Activated naive CD8-positive, alpha-beta T cell treated with anti-CD3 and anti-CD28 coated beads, Interleukin-2, amount 50 U/mL, for 16 hours (primary cell): ENCODE measurements at places on chromosomes 16 and 17.
A peak's percentile ranks its signal among the peaks of the same experiment; 100 is the strongest.

DNA sequence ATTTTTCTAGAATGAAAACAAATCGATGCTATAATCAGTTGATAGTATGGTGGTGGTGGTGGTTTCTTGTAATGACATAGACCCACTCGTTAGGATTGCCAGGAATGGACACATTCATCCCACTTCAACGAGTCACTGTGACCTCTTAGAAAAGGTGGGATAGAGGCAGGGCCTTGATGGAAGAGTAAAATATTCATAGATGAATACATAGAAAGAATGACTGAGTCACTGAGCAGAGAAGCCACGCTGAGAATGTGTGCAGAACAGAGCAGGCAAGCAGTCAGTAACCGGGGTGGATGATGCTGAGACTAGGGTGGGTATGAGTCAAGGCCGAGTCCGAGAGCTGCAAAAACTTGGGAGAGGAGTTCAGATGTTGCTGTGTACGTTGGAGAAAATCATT lies 129.9 kb downstream of the PITPNC1 start:
- DNase-seq, result no peak

- no peak for DNase-seq
Measured at GRCh38 chr16:69823831-69824563, 61.9 kb downstream of the WWP2 start.

DNA sequence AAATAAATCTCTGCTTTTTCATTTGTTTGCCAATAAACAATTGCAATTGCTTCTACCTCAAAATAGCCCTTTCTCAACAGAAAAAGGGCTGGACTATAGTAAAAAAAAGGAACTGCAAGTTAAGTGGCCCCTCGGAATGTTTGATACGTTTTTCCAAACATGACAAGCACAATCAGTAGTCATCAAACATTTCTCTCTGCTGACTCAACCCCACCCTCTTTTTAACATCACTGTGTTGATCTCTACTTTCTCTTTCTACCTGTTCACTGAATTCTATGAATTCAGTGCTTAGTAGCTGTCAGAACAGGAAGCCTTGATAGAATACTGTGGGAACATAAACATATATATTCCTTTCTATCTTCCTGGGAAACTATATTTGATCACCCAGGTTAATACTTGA lies 116.5 kb upstream of the AXIN2 start:
- no peak for DNase-seq

GRCh38 chr17:81509207-81509971 lies 3.2 kb downstream of the ACTG1 start:
- no peak for DNase-seq

DNA sequence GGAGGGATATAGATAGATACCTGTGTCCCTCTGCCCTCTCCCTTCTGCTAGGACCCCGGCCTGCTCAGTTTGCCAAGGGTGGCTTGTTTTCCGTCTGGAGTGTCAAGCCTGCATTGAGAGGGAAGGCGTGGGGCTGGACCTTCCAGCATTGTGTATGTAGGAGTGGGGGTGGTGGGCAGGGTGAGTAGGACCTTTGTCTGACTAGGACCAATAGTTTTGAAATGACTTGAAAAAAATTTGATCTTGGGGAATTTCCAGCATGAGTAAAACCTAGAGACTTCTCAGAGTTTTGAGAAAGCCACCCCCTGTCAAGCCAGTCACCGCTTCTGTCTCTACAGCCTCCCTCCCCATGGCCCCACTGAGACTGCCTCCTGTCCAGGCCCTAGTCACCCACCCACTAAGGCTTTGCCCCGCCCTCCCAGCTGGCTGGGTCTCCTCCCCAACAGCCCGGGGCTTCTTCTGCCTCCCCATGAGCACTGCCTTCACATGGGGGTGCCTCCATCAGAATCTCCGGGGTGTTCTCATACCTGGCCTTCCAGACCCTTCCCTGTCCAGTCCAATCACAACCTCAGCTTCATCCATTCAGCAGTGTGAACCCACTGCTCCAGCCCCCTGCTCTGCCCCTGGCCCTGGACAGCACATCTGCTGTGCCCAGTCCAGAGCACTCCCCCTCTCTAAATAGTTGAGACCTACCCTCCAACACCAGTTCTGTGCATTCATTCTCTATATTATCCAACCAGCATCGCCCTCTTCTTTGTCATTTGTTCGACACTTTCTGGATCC lies 207.0 kb downstream of the MSI2 start:
- DNase-seq, result peak; percentile 32

DNA sequence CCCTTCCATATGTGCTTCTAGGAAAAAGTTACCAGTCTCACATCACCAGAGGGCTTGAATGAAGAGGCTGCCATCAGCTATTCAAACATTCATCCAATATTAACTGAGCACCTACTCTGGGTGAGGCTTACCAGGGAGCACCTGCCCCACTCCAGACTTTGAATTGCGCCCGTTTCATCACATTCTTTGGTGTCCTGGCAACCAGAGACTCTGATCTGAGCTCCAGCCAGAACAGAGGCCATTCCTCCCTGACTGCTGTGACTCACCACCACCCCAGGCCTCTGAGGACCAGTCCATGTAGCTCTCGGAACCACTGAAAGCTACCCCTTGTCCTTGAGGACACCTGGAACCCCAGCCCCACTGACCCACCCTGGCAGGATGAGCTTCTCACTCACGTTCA lies at the start of gene C16orf96:
TSS of gene C16orf96 (plus strand) at position 229 of the 400 bp plus-strand sequence. CDS start at position 379, 150 bp downstream.
- DNase-seq, result no peak

DNA sequence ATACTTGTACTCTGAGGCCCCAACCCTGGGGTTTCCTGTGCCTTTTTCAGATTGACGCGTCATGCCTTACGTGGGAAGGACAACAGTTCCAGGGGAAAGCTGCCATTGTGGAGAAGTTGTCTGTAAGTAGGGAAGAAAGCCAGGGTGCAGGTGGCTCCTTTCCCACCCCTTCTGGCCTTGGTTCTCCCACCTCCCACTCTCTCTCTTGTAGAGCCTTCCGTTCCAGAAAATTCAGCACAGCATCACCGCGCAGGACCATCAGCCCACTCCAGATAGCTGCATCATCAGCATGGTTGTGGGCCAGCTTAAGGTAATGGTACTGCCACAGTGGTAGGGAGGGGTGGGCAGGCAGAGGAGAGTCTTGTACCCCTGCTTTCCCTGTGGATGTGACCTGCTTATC lies 4.6 kb upstream of the EDC4 start:
- no peak for DNase-seq

DNA sequence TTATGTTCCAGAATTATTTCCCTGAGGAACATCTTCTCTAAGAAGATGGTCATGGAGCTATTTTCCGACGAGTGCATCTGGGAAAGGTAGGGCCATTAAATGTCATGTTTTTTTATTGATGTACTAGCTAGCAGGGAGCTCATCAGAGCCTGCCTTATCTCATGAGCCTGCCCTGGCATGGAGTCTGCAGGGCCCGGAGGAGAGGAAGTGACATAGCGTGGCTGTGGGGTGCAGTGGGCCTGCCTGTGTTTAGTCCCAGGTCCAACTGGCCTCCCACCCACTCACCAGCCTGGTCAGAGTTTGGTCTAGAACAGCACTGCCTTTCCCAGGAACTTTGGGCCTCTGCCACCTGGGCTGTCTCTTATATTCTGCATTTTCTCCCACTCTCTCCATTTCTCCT lies 389.8 kb downstream of the SNX29 start:
- DNase-seq, result no peak

- no peak for DNase-seq
Measured at GRCh38 chr17:19541445-19541844, 7.8 kb downstream of the SLC47A1 start.

DNA sequence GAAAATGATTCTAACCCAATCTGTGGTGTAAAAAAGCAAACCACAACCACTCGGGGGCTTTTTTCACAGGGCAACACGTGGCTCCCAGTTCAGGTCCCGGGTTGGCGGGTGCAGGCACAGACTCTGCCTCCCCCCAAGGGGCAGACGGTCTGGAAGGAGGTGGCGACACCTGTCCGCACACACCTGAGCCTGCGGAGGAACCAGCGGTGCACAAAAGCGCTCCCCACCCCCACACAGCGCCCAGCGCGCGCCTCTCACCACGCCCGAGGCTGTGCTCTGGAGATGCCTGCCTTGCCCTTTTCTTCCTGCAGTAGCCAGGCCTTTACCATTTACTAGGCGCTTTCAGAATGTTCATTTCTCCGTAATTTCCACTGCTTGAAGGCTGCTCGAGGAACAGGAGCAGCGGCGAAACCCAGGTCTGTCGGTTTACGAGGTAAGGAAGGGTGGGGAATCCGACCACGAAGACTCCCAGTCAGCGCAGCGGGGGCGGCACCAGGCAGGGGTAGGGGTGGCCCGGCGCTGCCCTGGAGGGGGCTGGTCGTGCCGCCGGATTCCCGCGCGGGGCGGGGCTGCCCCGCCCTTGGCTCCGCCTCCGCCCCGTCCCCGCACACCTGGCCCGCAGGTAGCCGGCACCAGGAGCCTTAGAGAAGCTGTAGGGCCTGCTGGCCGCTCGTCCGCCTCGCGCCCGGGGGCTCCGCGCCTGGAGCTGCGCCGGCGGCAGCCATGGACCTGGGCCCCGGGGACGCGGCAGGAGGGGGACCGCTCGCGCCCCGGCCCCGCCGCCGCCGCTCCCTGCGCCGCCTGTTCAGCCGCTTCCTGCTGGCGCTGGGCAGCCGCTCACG lies at the start of gene USP43:
TSS of gene USP43 (plus strand) at position 608 of the 842 bp plus-strand sequence. CDS start at position 724, 116 bp downstream.
- DNase-seq, result no peak

GRCh38 chr17:46782250-46782953 lies 36.1 kb downstream of the WNT3 start:
- DNase-seq, result no peak

GRCh38 chr16:79601092-79601930 lies 774 bp upstream of the MAF start:
- DNase-seq, result no peak

DNA sequence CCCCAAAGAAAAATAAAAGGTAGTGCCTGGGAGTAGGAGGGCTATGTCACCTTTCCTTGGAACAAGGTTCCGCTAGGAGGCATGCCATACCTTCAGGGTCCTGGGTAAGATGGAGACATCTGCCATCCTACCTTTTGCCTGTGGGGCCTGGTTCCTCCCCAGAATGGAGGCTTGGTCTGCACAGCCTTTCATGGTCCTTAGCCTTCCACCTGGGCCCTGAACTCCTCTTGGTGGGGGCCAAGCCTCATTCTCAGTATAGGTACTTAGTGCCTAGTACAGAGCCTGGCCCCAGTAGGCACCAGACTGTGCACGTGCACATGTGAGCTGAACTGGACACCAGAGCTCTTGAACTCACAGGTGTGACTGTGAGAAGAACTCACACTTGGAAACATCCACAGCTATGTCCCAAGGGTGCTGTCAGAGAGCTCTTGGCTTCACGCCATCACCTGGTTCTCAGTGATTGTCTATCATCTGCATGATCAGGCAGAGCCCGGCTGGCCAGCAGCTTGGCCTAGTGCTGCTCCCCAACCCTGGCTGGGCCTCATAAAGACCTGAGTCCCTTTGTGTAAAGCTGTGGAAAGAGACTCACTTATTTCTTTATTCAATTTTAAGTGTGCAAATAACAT lies 143.2 kb downstream of the SOCS1 start:
- DNase-seq, result no peak

DNA sequence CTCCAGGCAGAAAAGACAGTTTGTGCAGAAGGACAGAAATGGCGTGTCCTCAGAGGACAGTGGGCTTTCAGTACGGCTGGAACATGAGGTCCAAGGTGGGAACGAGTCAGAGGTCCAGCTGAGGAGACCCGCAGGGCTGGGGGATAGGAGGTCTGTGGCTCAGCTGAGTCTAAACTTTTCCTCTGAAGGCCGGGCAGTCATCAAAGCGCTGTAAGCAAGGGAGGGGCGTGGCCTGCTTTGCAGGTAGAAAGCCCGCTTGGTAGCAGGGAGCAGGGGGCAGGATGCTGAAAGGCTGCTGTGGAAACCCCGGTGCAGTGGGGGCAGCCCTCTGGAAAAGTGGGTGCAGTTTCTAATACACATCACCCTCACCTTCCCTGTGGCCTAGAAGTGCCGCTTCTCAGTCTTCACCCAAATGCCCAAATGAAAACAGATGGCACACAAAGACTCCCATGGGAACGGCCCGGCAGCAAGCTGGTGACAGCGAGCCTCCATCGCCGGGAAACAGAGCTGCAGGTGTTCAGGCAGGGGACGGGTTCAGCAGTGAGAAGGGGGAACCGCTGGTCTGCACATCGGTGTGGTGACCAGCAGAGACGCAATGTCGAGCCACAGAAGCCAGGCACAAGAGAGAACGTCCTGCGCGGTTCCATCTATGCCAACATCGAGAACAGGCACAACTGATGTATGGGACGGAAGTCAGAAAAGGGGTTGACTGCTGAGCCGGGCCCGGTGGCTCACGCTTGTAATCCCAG lies 12.2 kb upstream of the OSGIN1 start:
- no peak for DNase-seq

GRCh38 chr17:50972577-50972976 lies 106.4 kb upstream of the TOB1 start:
- no peak for DNase-seq

DNA sequence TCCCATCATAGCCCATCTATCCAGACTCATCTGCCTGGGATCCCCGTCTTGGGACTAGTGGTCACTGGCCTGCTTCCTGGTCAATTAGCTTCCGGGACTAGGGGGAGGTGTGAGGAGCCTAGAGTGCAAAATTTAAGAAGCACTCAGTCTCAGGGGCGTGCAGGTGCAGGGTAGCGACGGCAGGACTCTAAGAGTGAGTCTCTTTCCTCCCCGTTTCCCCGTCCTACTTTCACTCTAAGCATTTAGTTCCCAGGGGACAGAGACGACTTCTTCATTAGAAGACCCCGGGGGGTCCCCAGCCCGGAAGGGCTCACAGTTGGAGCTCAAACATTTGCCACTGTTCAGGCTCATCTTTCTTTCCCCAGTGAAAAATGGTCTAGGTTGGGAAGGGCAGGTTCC lies 677 bp upstream of the ZNHIT3 start:
- no peak for DNase-seq

GRCh38 chr16:10296956-10297340 lies 88.9 kb upstream of the ATF7IP2 start:
- DNase-seq, result no peak

- DNase-seq, result no peak
Measured at GRCh38 chr17:49987290-49987585, 7.8 kb downstream of the DLX3 start.

- no peak for DNase-seq
Measured at GRCh38 chr17:71709271-71709890, 411.4 kb upstream of the SOX9 start.

GRCh38 chr17:4594931-4595684 lies 10.8 kb downstream of the SMTNL2 start:
- DNase-seq, result no peak

DNA sequence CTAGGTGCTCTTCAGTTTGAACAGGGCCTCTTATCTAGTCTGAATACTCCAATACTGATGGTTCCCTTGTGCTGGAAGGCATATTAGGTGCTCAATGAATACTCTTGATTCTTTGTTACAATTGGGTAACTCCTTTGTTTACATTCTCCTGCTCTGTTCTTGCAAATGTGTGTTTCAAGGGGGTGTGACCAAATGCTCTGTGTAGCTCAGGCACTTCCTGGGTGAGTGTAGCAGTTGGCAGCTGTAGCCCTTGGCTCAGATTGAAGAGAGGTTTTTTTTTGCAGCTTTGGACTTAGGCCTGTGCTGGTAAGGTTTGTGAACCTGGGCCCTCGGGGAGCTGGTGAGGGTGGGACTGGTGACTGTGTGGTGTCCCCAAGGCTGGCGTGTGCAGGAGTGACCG lies 20.2 kb downstream of the TBCD start:
- no peak for DNase-seq

- DNase-seq, result no peak
Measured at GRCh38 chr16:30526137-30526822, at the start of gene ZNF768. Gene ZNF768 (minus strand): TSS chr16:30526566. CDS start chr16:30526413, 153 bp downstream.

GRCh38 chr16:4612977-4613635 lies 1.6 kb downstream of the UBALD1 start:
- DNase-seq, result no peak
